ENCODE measurements at places on chromosomes 2 and 18.
A peak's percentile ranks its signal among the peaks of the same experiment; 100 is the strongest.

GRCh38 chr2:105072039-105072438 lies 34.2 kb downstream of the MRPS9 start:
- DNase-seq: no peak

DNA sequence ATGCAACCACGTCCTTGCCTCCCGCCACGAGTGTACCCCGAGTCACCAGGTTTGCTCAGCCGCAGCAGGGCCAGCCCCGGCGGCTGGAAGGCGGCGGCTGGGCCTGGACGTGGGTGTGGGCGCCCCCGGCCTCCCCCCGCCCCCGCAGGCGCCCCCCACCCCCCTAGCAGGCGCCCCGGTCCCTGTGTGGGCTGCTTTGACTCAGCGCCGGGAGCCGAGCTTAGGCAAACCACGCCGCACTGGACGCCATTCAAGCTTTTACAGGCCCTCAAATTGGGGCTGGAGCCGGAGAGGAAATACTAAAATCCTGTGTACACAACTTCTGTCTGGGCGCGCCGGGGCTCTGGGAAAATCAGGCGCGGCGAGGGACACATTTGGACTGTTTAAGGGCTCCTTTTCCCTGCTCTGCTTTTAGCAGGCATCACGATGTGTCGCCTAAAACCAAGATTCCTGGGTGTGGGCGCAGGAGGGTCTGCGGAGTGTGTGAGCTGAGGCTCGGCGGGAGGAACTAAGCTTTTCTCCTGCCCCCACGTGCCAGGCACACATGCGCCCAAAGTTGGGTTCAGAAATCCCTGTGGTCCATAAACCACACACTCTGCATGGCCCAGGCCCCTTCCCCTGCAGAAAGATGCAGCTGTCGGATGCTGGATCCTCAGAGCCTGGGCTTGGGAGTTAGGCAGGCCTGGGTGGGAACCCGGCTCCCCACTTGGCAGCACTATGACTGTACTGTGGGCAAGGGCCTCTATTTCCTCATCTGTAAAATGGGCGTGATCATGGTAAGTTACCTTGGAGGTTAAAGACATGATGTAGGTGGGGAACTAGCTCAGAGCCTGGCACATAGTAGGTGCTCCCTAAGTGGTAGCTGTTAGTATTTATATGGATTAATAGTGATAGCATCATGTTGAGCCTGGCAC lies 57.6 kb downstream of the ATOH8 start:
- DNase-seq: peak; percentile 85

- peak; percentile 95 for DNase-seq
Observed at GRCh38 chr2:40101131-40101575, 322.1 kb upstream of the THUMPD2 start.

GRCh38 chr2:21633911-21634310 lies 510.1 kb downstream of the TDRD15 start:
- DNase-seq: no peak

- no peak for DNase-seq
Observed at GRCh38 chr2:203444738-203445137, 90.4 kb downstream of the RAPH1 start.

GRCh38 chr2:127486247-127487058 lies 39.8 kb downstream of the IWS1 start:
- no peak for DNase-seq

DNA sequence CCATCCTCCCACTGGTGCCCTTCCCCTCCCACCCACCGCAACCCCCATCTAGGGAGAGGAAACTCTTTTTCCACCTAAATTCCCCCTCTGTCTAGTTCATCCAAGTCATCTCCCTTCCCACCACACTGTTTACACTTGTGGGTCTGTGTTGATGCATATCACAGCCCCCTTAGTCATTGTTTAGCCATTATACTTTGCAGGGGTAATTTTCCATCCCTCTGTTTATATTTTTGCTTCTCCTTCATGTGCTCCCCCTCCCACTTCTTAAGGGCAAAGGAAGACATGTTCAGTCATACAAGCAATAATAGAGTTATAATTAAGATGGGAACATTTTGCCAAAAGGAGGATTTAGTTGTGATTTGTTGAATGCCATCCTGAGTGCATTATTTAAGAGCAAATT lies 187.8 kb upstream of the TNP1 start:
- DNase-seq: no peak

DNA sequence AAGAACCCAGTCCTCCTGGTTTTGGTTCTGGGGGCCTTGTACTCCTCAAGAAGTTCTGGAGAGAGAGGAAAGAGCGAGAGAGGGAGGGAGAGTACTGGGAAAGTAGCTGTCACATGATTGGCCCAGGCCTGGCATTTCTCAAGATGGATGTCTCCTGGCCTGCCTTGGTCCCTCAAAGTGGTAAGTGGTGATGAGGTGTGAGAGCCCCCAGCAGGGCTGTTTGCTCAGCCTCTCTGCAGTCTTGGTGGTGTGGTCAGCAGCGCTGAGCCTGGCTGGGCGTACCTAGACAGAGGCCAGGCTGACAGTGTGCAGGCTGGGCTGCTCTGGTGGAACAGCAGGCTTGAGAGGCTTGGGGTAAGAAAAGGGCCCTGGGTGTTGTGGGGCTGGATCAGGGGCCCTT lies 2.5 kb downstream of the SPEG start:
- DNase-seq: no peak

DNA sequence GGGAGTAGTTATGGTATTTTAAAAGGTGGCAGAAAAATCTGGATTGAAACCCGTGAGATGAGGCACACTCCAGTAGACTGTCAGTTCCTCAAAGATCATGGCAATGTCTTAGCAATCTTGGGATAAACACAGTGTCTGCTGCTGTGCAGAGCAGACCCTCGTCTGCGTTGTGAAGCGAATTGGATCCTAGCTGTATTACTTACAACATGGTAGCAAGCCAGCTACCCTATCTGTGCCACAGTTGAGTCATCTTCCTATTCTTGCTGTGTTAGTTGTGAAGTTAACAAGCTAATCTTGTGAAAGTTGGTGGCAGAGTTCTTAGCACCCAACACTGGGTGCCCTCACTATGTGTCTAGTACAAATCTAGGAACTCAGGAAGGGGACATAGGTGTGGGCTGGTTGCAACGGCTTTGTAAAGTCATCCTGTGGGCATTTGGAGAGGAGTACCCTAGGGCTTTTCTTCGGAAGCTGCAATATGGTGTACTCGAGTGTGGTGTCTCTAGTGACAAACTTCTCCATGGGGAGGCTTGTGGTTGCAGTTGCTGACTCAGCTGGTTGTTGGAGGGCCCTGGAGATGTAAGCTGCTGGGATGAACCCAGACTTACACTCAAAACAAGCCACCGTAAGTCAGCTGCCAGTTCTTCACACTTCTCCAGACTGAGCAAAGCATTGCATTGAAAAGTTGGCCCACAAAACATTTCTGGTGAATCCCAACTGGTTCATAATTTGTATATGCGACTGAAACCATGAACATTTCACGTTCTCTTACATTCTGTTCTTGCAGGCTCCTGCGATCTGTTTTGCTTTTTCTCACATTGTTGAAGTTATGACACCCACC lies 61.5 kb downstream of the ADCYAP1 start:
- no peak for DNase-seq

- no peak for DNase-seq
Observed at GRCh38 chr2:216205486-216205885, 96.3 kb downstream of the XRCC5 start.

DNA sequence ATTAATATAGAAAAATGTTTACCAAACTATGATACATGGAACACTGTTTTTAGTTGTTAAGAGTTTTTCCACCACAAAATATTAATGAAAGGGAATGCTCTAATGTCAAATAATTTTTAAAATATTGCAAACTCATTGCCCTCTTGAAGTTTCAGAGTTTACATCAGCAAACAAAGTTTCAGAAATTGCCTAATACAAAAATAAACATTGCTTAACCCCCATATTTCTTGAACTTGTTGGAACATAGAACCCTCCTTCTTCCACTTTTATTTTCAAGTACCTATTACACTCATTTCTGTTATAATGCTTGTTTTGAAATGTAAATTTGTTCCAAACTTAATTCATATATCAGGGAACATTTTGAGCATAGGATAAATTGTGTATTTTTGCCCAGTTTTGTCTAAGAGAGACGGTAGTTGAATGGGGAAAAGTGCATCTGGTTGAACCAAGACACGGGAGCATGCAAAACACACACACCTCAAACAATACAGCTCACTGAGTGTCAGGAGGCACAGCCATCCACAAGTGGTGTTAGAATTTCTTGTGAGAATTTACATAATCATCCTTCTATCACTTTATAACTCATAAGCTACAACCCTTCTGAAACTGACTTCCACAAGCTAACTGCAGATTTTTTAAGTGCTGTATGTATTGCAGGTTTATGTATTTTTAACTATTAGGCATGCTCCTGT lies 5.3 kb upstream of the MC4R start:
- DNase-seq: no peak

DNA sequence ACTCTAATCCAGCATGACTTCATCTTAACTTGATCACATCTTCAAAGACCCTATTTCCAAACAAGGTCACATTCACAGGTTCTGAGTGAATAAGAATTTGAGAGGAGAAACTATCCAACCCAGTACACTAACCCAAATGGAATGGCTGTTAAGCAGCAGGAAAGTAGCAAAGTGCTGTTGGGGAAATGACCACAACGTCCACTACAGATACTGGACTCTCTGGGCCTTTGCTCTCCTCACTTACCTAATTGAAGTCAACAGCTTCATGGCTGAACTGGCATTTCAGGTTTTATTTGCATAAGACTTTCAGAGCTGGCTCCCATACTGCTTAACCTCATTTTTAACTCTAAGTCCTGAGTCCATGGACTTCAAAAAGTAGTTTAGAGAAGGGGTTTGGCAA lies 38.0 kb upstream of the ACVR2A start:
- DNase-seq: no peak

DNA sequence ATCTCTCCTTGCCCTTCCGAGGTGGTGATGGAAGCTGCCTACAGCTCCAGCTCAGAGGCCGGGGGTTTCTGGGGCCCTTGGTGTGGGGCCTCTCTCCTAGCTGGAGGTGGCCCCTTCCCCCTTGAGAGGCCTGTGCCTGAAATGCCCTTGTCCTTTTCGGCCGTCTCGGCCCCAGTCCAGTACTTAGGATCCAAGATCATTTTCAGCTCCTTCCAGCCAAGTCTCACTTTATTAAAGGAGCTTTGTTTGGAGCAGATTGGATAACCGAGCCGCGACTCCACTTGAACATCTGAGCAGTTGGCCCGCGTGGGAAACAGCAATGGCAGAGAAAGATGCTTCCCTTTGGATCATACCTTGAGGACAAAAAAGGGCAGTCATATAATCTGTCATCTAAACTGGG lies 125.0 kb downstream of the NEDD4L start:
- no peak for DNase-seq

DNA sequence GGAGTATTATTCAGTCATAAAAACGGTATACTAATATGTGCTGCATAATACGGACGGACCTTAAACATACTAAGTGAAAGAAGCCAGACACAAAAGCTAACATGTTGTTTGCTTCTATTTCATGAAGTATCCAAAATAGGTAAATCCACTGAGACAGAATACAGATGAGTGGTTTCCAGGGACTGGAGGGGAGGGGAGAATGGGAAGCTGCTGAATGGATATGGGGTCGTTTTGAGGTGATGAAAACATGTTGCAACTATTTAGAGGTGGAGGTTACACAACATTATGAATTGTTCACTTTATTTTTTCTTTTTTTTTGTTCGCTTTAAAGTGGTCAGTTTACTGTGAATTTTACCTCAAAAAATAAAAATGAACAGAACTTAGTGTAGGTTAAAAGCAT lies 52.9 kb downstream of the RAB10 start:
- DNase-seq: no peak

- no peak for DNase-seq
Observed at GRCh38 chr2:160087854-160088745, 25.7 kb upstream of the PLA2R1 start.

GRCh38 chr2:241179899-241180298 lies 8.6 kb upstream of the ANO7 start:
- DNase-seq: no peak

DNA sequence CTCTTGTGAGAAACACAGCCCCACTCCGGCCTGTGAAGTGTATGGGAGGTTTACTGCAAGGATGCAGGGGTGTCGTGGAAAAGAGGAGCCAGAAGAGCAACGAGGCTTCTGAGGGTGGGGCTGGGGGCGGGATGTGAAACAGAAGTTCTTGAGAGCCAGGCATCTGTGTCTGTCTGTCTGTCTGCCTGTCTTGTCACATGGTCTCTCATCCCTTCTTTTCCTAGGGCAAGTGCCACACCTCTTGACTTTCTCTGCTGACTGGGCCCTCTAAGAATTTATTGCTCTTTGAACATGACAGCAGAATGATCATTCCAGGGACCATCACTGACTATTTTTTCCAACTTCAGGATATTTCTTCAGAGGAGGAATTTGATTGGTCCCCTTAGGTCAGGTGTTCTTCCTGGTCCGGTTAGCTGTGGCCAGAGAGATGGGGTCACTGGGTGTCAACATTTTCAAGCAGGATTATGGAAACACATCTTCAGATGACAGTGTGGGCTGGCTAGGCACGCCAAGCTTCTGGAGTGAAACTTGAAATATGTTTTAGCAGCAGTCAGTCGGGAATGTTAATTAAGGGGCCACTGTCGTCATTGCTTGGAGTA lies 131.0 kb downstream of the FHOD3 start:
- no peak for DNase-seq

- DNase-seq: no peak
Observed at GRCh38 chr18:39260565-39260964, 1695.0 kb upstream of the CELF4 start.

- DNase-seq: peak; percentile 13
Observed at GRCh38 chr2:197599285-197599965, 76.0 kb downstream of the RFTN2 start.

DNA sequence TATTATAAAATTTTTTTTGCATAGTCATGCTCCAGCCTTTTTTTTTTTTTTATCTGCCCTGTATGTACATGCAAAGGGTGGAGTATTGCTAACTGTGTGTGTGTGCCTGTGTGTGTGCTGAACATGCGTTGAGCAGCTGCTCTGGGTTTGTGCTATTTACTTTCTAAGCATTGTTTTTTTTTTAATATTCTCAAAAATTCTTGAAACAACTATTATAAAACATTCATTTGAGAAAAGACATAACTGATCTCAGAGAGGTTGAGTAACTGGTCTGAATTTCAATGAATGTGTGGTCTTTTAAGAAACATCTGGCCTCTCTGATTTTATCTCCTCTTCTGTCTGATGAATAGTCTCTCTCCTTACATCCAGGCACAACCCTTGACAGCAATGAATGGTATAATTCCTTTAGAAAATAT lies 366.0 kb upstream of the SLC14A2 start:
- peak; percentile 74 for DNase-seq

DNA sequence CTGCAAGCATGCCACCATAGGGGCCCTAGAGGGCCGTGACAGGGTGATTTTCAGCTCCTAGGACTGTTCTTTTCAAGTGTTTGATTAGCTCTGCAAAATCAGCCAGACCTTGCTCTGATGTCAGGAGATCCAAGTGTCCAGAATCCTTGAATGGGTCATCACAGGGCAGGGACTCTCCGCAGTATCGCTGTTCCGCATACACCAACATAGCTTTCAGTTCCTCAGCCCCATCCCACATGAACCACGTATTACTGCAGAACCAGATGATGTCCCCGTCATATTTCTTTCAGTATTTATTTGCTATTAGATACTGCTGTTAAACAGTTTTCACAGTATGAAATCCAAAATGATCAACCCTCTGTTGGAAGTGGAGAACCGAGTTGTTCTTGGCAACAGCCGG lies 46.6 kb upstream of the RFX8 start:
- DNase-seq: no peak

GRCh38 chr2:85390941-85391669 lies 19.1 kb downstream of the CAPG start:
- peak; percentile 25 for DNase-seq

- DNase-seq: no peak
Observed at GRCh38 chr2:55518841-55519165, 715 bp upstream of the CFAP36 start.

All from fibroblast of upper back skin (primary cell).